Cortex of kidney (tissue), 1 donor: ENCODE measurements at places on chromosomes 4 and X.

- DNase-seq = no peak
These were observed 61.0 kb downstream of the REELD1 start for GRCh38 chr4:146275370-146275769.

DNA sequence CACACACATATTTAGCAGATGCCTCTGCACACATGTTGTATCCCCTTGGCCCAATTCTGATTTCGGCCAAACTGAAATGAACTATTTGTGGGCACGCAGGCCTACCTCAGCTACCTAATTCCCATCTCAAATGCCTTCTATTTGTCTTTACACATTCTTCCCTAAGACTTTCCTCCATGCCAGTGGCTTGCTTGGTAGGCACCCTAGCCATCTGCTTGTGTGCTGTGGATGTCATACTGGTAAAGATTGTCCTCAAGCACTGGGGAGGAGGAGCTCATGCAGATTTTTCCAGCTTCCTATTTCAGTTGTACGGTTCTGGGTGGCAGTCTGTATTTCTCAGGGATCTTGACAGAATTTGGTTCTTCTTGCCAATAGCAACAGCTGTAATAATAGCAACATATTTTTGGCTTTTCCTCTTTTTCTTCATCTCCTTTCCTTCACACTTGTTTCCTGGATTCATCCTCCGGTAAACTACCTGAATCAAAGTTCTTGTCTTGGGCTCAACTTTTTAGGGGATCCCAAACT, 514.3 kb downstream of the ADGRL3 start:
- no peak for DNase-seq

DNA sequence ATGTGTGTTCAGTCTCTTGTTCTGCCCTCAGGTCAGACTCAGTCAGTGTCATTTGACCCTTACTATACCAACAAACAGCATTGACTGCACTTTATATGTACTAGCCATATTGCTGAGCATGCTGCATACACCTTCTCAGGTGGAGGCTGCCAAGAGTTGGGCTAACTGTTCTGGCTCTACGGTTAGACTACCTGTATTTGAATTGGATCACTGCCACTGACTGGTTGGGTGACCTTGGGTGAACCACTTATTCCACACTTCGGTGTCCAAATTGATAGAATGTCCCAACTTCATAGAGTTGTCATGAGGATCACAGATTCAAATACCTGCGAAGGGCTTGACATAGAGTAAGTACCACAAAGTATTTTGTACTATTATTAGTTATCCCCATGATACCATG, 91.2 kb upstream of the GPR50 start:
- no peak for DNase-seq

DNA sequence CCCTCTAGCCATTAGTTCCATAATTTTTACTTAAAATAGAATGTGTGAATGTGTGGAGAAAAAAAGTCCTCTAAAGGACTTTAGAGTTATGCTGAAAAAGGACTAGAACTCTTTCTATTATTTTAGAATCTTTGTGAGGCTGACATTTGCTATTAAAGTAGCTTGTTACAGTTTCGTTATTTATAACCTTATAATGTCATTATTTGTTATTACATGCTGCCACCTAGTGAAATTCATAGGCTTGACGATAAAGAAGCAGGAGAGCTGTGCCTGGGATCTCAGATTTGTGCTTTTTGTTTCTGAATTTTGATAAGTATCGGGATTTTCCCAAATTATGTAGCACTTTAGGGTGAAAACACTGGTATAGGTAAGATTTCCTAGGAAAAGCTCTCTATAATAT, 38.5 kb upstream of the TAPT1 start:
- no peak for DNase-seq

DNA sequence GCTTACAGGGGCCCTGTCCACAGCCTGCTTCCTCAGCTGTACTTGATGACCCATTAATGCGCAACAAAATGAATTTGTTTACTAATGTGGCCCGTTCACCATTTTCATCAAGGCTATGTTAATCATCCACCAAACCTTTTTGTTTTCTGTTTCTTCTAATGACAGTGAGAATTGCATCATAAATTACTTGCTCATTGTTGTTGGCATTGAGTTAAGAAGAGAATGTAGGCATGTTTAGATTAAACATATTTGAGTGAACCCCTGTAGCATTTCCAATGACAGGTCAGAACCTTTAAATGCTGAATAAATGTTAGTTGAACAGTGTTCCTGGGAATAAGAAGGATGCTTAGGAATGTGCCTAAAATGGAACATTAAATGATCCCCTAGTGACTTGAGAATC, 183.4 kb downstream of the SPRY1 start:
- DNase-seq = no peak

DNA sequence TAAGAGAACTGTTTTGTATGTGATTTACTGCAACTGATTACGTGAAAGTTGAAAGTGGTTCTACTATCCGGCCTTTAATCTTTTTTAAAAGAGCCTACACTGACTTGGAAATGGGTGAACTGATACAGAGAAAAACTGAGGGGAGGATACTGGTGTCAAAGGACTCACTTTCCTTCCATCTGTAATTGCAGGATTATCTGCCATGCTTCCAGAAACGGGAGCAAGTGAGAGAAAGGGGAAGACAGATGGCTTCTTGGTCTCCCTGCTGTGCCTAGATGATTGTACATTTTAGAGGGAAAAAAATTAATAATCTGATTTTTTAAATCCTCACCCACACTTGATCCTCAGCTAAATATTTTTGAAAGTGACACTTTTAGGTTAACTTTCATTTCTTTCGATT, 88.3 kb upstream of the GRID2 start:
- DNase-seq = no peak

- DNase-seq = no peak
These were observed 227.2 kb upstream of the BMP3 start for GRCh38 chr4:80803337-80803736.

DNA sequence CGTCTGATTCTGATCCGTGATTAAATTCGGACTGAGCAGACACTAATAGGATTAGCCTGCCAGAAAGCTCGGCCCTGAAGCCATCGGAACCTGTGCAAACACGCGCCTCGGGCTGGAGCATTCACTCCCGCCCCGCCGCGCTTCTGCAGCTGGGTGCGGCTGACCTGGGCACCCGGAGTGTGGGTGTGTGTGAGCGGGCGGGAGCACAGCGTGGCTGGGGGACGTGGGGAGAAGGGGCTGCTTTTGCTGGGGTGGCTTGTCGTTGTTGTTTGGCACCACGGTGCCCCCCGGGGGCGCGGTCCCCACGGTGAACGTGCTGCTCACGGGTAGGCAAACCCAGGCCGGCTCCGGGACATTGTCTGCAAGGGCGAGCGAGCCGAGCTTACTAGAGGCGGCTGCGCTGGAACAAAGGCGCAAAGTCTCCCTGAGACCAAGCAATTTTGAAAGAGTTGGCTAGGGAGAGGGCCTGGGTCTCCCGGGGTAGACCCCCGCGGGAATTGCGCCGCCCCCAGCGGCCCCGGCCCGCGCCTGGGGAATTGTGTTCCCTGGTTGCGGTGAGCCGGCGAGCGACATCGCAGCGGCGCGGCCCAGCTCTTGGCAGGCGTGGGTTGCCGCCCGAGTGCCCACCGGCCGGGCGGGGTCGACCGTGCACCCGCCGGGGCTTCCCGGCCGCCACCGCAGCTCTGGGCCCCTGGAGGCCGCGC, 1.4 kb downstream of the MAMLD1 start:
- no peak for DNase-seq

DNA sequence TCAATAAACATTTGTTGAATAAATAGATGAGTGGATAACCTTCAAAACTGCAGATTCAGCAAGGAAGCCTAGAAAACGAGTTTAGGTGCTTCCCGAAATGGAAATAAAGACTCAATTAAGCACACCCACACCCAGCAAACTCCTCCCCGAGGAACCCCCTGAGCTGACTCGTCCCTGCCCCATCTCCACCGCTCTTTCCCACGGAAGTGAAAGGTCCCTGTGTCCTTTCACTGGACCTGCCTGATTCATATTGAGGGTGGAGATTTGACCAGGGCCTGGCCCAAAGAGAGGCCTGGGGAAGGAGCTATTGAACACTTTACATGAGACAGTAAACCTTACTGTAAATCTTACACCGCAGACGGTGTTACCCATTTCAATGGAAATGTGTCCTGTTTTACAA, 129.1 kb downstream of the CPZ start:
- no peak for DNase-seq

- no peak for DNase-seq
These were observed 88.0 kb downstream of the ARSF start for GRCh38 chrX:3129256-3129655.

GRCh38 chr4:1239141-1239949, 9.6 kb downstream of the CTBP1 start:
- DNase-seq = no peak

DNA sequence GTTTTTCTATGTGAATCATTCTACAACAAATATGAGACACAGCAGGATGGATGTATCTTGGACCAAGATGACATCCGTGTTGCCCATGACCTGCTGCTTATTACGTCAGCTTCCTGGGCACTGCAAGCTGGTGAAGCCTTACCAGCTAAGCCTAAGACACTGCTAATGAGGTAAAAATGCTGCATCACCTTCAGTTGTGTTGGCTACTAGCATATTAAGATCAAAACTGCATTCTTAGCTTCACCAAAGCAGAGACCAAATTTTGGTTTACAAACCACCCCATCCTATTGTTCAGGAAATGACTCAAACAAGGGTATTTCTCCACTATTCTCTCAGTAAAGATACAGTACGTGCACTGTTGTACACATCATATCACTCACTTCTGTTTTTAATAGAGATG, 50.3 kb downstream of the MAML3 start:
- no peak for DNase-seq
